ENCODE measurements at places on chromosomes 7 and 10.

GRCh38 chr7:156127166-156128134 lies 315.2 kb upstream of the SHH start:
- no peak for DNase-seq

- peak; percentile 65 for DNase-seq
Measured at GRCh38 chr7:38463277-38464225, 167.6 kb downstream of the AMPH start.

DNA sequence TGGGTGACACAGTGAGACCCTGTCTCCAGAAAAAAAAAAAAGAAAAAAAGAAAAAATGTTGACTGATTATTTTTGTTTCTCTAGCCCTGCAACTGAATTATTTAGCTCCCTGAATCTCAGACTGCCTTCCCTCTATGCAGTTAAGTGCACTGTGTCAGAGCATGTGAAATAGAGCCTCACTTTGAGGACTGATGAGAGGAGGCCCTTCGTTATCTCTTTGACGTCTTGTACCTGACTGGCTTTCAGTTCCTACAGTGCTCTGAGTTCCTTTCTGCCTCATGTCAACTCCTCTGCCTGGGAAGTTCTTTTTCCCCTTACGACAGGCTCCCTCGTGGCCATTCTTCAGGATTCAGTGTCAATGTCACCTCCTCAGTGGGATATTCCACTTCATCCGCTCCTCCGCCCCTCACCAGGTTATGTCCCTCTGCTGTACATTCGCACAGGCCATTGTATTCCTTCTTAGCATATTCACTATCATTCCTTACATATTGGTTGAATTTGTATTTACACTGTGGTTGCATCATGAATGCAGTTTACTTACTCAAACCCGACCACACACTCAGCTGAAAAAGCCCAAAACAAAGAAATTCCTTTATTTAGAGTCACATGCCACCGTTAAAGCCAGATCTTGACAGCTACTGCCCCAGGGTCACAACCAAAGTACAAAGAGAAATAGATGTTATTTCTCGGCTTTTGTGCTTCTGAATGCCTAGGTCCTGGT lies 18.1 kb upstream of the CAMK2G start:
- DNase-seq: no peak

GRCh38 chr7:2462731-2463130 lies 13.5 kb downstream of the GRIFIN start:
- no peak for DNase-seq

- DNase-seq: no peak
Measured at GRCh38 chr10:71232089-71232998, 20.0 kb downstream of the UNC5B start.

GRCh38 chr7:137454246-137454724 lies 110.8 kb upstream of the PTN start:
- no peak for DNase-seq

- DNase-seq: no peak
Measured at GRCh38 chr7:22594020-22594419, 94.0 kb upstream of the STEAP1B start.

DNA sequence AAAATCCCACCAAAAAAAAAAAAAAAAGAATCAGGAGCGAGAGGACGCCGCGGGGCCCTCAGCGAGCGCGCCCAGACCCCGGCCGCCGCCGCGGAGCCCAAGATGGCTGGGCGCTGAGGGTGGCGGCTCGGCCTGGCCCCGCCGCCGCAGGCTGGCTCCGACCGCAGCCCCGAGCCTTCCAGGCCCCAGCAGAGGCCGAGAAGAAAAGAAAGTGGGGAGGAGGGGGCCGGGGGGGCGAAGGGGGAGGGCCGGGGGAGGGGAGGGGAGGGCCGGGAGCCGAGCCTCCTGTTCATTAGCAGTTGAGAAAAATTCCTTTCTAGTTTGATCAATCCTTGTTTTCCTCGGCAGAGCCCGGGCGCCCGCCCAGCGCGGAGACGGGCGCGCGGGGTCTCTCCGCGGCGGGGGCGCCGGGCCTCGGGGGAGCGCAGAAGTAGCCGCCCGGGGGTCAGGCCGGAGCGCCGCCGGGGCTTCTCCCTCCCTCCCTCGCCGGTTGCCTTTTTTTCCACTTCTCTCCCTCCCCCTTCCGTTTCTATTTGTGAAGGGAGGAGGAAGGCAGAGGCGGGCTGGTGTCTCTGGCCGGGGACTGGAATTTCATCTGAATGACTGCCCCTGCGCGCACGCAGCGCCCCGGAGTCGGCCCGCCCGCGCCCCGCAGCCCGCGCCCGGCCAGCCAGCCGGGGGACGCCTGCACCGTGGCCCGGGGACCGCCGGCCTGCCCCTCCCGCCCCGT lies 778 bp upstream of the TRIM8 start:
- no peak for DNase-seq

GRCh38 chr10:132100091-132100481 lies 34.3 kb downstream of the JAKMIP3 start:
- DNase-seq: no peak

DNA sequence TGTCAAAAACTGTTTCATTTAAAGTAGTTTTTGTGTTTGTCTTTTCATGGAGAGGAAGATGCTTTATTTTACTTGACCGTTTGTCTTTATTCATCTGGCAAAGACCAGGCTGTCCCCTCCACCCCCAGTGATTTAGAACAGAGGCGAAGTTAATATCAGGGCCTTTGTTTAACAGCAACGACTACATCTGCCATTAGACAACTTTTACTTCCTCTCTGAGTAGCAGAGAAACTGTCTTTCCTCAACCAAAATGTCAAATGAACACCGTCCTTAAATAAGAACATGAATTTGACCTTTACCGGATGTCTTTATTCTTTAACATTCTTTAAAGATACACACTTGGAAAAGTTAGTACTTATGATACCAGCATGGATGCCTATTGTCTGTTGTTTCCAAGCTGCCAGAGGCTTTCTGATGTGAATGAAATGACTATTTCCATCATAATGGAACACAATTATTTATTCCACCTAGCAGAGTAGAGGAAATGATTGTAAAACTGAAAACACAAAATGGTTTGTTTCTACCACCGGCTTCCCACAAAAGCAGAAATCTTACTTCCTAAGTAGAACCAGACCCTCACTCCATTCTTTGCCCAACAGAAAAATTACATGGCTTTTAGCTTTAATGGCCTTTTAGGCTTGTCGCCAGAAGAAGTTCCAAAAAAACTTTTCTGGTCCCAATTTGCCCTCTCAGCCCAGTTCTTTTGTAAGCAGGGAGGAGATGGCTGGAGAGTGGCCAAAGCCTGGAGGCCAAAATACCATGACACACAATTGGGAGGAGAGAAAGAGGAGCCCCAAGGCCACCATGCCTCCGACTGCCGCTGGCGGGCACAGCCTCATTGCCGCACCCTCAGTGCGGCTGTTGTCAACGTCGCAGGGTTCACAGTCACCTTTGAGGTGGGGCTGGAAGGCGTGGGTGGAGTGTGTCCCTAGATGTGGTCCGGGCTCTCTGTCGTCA lies 168.5 kb downstream of the TEX36 start:
- no peak for DNase-seq

- no peak for DNase-seq
Measured at GRCh38 chr10:60114765-60115586, 208.6 kb upstream of the CCDC6 start.

DNA sequence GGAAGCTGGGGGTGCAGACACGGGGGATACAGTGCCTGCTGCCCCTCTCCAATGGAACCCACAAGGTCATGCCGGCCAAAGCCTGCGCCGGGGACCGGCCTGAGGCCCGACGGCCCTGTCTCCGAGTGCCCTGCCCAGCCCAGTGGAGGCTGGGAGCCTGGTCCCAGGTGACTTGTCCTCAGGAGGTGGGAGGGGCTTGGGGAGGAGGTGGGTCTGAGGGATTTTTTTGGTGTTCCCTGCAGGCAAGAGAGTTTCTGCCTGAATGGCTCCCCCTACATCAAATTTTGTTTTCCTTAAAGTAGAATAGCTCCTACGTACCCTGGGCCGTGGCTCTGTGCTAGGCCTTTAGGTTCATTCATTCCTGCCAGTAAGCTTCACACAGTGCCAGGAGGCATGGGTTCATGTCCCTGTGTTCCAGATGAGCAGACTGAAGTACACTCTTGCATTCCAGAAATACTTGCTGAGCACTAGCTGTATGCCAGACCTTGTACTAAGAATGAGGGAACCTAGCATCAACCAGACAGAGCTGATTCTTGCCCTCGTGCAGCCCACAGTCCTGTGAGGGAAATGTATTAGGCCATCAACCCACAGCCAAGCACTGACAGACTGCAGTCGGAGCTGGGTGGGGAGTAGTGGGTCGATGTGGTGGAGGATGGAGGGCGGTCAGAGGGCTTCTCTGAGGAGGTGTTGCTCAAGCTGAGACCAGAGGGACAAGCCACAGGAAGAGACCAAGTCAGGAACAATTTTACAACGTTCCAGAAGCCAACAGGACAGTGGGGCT lies 31.1 kb downstream of the TBATA start:
- DNase-seq: no peak

GRCh38 chr10:35700487-35700882 lies 58.4 kb upstream of the FZD8 start:
- no peak for DNase-seq

DNA sequence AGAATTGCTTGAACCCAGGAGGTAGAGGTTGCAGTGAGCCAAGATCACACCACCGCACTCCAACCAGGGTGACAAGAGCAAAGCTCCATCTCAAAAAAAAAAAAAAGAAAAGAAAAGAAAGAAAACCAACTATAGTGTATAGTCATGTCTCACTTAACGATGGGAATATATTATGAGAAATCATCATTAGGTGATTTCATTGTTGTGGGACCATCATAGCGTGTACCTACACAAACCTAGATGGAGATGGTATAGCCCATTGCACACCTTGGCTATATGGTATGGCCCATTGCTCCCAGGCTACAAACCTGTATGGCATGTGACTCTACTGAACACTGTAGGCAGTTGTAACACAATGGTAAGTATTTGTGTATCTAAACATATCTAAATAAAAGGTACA lies 8.5 kb upstream of the GALNT11 start:
- DNase-seq: no peak

DNA sequence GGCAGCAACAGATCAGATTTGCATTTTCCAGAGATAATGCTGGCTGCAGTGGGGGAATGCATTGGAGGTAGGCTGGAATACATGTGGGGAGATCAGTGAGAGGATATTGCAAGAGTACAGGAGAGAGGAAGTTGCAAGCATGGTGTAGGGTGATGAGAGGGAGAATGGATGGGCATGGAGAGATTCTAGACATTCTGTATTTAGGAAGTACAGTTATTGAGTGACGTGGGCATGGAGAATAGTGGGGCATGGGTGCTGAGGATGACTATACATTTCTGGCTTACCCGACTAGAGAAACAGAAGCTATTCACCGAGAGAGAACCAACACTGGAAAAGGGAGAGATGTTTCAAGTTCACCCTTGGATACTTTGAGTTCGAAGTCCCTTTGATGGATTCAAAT lies 116.9 kb upstream of the SVIL start:
- no peak for DNase-seq

DNA sequence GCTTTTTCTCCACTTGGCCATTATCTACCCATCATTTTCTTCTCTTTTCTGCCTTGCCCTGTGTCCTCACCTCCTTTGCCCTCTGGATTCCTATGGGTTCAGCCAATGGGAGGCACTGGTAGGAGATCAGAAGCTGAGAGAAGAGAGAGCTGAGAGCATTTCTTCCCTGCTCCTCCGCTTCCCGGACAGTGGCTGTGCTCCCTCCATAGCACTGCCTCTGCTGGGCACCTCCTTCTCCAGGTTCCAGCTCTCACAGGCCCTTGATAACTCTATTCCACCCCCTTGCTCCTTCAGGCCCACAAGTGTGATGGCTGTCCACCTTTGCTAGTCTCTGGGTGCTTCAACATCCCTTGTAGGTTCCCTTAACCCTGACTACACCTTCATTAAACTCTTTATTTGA lies 79.6 kb downstream of the LSM5 start:
- DNase-seq: no peak

DNA sequence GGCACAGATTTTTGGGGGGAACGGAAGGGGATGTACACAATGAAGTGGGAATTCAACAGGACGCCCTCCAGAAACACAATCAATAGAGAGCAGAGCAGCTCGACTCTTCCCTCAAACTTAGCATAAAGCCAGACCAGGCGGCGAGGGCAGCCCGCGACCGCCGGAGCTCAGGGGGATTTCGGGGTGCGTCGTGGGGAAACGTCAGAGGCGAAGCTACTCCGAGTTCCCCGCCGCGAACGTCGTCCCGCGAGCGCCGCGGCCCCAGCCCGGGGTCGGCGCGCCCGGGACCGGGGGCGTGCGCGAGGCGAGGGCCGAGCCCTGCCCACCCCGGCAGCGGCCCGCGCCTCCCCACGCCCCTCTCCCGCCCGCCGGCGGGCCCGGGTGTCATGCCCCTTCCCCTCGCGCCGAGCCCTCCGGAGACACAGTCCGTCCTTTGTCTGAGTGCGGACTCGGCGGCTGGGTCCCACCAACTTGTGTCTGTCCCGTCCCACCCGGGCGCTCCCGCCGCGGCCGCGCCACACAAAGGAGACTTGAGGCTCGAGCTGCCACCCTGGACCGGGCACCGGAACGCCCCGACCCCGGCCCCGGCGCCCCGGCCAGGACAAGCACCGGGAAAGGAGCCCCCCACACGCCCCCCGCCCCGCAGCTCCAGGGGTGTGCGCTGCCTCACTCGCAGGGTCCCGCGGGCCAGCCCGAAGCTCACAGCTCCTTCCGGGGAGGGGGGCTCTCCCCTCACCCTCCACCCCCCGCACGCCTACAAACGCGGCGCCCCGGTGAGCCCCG lies 634 bp downstream of the EZH2 start:
- DNase-seq: peak; percentile 30

GRCh38 chr7:148914208-148914777 lies 30.2 kb upstream of the EZH2 start:
- DNase-seq: no peak

All from activated naive CD4-positive, alpha-beta T cell (primary cell).